Transverse colon (tissue), 4 donors: ENCODE measurements at places on chromosomes 7 and 10. TPM values are rescaled to one million over a fixed set of nuclear protein-coding genes. Genes with fewer than 3 reads are reported as not detected.

Gene PTN
- total RNA-seq, result 6.4 TPM

GRCh38 chr10:124122211-124122610 lies 28.8 kb upstream of the CHST15 start:
- no peaks in the 10 kb centered on the region for H3K27me3 ChIP-seq
- H3K36me3 ChIP-seq, result no peaks in the 10 kb centered on the region
- no peak for DNase-seq
- no peaks in the 10 kb centered on the region for H3K4me1 ChIP-seq
- H3K27ac ChIP-seq, result no peak overlapping the region
- H3K4me3 ChIP-seq, result no peak overlapping the region

- H3K27ac ChIP-seq, result no peak overlapping the region
- DNase-seq, result no peak
- H3K4me3 ChIP-seq, result no peak overlapping the region
- no peaks in the 10 kb centered on the region for H3K36me3 ChIP-seq
- H3K27me3 ChIP-seq, result no peaks in the 10 kb centered on the region
Measured at GRCh38 chr7:155122831-155123230, 52.7 kb downstream of the HTR5A start.

DNA sequence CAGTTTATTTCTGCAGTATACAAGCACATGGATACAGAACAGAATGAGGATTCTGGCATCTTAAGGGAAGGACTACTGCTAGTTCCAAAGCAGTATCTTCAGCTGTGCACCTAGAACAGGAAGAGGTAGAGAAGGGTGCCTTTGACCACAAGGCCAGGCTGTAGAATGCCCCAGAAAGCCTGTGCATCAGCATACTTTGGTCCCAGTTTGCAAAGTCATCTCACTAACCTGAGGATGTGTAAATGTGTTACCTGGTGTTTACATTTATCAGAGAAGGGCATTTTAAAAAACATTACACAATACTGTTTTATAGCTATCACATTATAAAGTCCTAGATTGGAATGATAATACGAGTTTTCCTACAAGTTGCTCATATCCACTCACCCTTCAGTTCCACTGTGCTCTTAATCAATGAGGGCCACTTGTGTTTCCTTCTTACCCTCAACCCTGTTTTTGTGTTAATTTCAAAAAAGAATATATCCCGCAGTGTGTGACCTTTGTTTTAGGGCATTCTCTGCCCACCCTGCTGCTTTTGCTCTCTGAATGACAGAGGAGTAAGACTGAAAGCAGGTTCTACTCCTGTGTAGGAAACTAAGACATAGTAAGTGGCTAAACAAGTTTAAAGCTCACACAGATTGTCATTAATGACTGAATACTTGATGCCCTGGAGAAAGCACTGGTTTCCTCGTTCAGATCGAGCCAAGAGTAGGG lies 3.4 kb downstream of the SLC35G1 start:
- no peak overlapping the region for H3K4me3 ChIP-seq
- peaks cover 7% of the 10 kb centered on the region for H3K4me1 ChIP-seq

DNA sequence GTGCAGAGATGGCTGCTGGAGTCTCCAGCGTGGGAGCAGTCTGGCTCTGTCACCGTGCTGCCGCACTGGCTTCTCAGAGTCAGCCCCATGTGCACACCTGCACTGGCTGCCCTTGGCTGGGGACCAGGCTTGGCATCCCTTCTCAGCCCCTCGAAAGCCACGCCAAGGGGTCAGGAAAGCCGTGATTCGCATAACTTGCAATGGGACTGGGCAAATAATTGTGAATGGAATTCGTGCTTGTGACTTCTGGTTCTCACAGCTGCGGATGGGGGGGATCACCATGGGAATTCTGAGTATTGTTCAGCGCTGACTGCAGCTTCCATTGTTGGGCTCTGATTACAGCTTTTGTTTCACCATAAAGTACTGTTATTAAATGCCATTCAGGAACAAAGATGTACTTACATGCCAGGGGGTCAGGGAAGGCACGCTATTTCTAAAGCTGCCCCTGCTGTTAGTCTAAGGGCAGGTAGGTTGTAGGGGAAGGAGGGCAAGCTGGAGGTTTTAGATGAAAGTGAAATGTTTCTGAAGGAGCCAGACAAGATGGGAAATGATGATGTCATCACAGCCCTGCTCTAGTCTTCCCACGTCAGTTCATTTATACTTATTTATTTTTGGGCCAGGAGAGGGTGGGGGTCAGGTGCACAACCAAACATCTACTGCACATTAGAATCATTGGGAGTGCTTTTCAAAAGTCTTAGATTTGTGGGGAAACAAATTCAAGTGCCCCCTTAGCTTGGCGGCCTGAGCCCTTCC lies 5.8 kb upstream of the PLEKHA1 start:
- no peak for DNase-seq
- H3K4me3 ChIP-seq, result no peak overlapping the region
- H3K27ac ChIP-seq, result no peak overlapping the region
- no peaks in the 10 kb centered on the region for H3K27me3 ChIP-seq

DNA sequence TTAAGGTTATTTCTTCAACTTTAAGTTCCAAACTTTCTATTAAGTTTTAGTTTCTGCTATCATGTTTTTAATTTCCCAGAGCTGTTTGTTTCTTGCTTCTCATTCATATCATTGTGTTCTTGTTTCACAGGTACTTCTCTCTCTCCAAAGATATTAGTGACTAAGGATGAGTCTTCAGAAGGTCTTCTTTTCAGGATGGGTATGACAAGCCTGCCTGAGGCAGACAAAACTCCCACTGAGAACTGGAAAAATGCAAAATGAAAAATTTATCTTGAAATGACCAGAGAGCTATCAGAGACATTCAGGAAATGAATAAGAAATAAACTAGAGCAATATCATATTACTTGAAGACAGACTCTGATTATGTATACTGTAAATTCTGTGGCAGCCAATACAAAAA lies 110.8 kb upstream of the EGFR start:
- H3K4me3 ChIP-seq, result no peak overlapping the region
- no peaks in the 10 kb centered on the region for H3K27me3 ChIP-seq
- H3K4me1 ChIP-seq, result no peaks in the 10 kb centered on the region

- no peaks in the 10 kb centered on the region for H3K36me3 ChIP-seq
- DNase-seq, result peak; percentile 62
Measured at GRCh38 chr10:119654540-119654939, 3.4 kb downstream of the BAG3 start.

- H3K36me3 ChIP-seq, result no peaks in the 10 kb centered on the region
- H3K27me3 ChIP-seq, result no peaks in the 10 kb centered on the region
- no peak for DNase-seq
- no peak overlapping the region for H3K4me3 ChIP-seq
- no peak overlapping the region for H3K27ac ChIP-seq
Measured at GRCh38 chr7:81501220-81501619, 268.6 kb downstream of the HGF start.

- DNase-seq, result no peak
- no peak overlapping the region for H3K27ac ChIP-seq
- no peaks in the 10 kb centered on the region for H3K27me3 ChIP-seq
- H3K4me1 ChIP-seq, result peaks cover 12% of the 10 kb centered on the region
Measured at GRCh38 chr10:116691635-116692034, 50.7 kb downstream of the HSPA12A start.

DNA sequence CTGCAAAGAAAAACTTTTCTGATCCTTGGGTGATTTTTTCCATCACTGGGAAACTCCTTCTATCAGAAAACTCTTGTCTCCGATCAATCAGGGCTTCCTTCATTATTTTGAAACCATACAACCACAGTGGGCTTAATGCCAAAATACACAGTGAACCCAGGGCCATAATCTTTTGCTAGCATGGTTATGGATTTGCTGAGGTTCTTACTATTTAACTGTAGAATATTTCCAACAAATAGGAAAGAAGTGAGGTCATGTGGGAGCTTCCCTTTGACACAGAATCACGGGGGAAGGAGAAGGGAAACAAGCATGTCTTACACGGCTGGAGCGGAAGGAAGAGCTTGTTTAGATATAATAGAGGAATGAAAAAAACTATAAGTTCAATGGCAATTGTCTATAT lies 1241.7 kb downstream of the REEP3 start:
- no peak overlapping the region for H3K27ac ChIP-seq
- no peak overlapping the region for H3K4me3 ChIP-seq
- no peak for DNase-seq

Gene ERVW-1
- total RNA-seq, result not detected

Gene ZPBP
- not detected for total RNA-seq

Gene GPR26
- total RNA-seq, result not detected

Gene RNLS
- 2.4 TPM for total RNA-seq

DNA sequence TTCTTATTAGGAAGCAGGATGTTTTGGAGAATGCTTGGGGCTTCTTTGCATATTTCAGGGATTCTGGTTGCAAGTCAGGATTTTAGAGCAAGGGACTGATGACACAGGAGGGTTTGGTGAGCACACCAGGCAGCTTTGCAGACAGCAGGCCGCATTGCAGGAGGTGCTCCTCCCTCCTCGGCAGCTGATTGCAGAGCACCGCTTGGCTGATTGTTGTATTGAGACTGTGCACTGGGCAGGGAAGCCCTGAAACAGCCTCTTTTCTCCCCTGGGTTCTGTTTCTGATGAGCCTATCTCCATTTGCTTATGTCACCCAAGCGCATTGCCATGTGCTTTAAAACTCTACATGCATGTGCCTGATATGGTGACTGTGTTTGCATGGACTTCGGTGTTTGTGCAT lies 769.6 kb downstream of the GRID1 start:
- no peaks in the 10 kb centered on the region for H3K27me3 ChIP-seq
- DNase-seq, result no peak
- H3K4me3 ChIP-seq, result no peak overlapping the region
- no peak overlapping the region for H3K27ac ChIP-seq
- no peaks in the 10 kb centered on the region for H3K36me3 ChIP-seq

- peaks cover 10% of the 10 kb centered on the region for H3K36me3 ChIP-seq
- peaks cover 18% of the 10 kb centered on the region for H3K4me1 ChIP-seq
- H3K4me3 ChIP-seq, result no peak overlapping the region
- H3K27me3 ChIP-seq, result no peaks in the 10 kb centered on the region
Measured at GRCh38 chr10:27529010-27529783, 25.1 kb downstream of the RAB18 start.

Gene CXCL12
- 18.8 TPM for total RNA-seq

GRCh38 chr10:4473977-4474376 lies 352.0 kb upstream of the AKR1E2 start:
- no peak overlapping the region for H3K4me3 ChIP-seq
- no peaks in the 10 kb centered on the region for H3K36me3 ChIP-seq
- no peaks in the 10 kb centered on the region for H3K27me3 ChIP-seq
- no peaks in the 10 kb centered on the region for H3K4me1 ChIP-seq
- no peak for DNase-seq

Gene CPN1
- not detected for total RNA-seq

DNA sequence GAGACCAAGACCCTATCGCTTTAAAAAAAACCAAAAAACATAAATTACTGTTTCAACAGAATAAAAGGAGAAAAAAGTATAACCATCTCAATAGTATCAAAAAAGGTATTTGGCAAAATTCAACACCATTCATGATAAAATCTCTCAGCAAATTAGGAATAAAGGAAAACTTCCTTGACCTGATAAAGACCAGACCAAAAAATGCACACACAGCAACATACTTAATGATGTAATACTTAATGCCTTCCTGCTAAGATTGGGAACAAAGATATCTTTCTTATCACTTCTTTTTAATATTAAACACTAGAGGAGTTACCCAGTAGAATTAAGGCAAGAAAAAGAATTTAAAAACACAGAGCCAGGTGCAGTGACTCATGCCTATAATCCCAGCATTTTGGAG lies 79.3 kb downstream of the CNOT4 start:
- H3K4me1 ChIP-seq, result peaks cover 20% of the 10 kb centered on the region
- no peak for DNase-seq
- no peak overlapping the region for H3K4me3 ChIP-seq
- no peak overlapping the region for H3K27ac ChIP-seq

DNA sequence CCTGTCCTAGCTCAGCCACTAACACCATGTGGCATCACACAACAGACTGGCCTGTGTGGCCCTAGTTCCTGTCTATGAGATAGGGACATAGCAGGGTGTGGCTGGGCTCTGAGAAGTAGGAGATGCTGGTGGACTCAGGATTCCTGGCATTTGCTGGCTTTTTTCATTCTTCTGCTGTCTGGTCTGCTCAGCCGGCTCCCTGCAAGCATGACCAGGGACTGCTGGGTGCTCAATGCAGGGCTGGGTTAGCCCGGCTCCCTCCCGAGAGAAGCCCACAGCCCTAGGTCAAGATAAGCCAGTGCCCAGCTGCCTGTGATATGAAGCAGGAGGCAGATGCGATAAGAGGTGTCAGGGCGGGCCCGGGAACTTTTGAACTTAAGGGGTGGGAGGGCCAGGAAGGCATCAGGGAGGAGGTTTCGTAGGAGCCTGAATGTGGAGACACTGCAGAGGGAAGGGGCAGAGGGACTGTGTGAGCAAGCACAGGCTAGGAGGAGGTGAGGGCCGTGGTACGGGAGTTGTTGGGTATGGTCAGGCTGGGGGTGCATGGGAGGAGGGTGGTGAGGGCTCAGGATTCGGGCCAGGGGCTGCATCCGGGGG lies 3.5 kb downstream of the AQP1 start:
- no peaks in the 10 kb centered on the region for H3K36me3 ChIP-seq
- peak overlapping the region; percentile 82 for H3K27ac ChIP-seq
- peaks cover 16% of the 10 kb centered on the region for H3K4me1 ChIP-seq
- no peak overlapping the region for H3K4me3 ChIP-seq
- no peak for DNase-seq

- H3K27me3 ChIP-seq, result no peaks in the 10 kb centered on the region
- no peak overlapping the region for H3K4me3 ChIP-seq
- no peak overlapping the region for H3K27ac ChIP-seq
- no peaks in the 10 kb centered on the region for H3K36me3 ChIP-seq
Measured at GRCh38 chr7:22231806-22232205, 125.1 kb downstream of the RAPGEF5 start.

DNA sequence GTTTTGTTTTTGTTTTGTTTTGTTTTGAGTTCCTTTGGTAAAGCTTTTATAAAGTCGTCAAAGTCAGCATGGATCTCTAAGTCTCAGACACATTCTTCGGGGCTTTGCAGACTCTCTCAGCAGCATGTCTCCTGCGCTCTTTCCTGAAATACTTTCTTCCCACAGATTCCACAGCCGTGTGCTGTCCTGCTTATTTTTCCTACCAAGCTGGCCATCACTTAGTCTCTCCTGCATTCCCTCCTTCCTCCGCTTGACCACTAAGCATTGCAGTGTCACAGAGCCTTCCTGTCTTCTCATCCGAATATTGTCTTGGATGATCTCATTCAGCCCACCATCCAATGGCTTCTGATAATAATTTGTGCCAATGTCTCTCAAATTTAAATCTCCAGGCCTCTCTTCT lies 434.3 kb upstream of the C7orf33 start:
- no peak overlapping the region for H3K27ac ChIP-seq
- no peaks in the 10 kb centered on the region for H3K4me1 ChIP-seq
- DNase-seq, result no peak
- H3K27me3 ChIP-seq, result no peaks in the 10 kb centered on the region
- no peak overlapping the region for H3K4me3 ChIP-seq

Gene CALHM3
- not detected for total RNA-seq

Gene EGR2
- total RNA-seq, result not detected
